Activated CD8-positive, alpha-beta memory T cell treated with anti-CD3 and anti-CD28 coated beads, Interleukin-2, amount 50 U/mL, for 4 hours (primary cell): ENCODE measurements at places on chromosomes 4 and X.

DNA sequence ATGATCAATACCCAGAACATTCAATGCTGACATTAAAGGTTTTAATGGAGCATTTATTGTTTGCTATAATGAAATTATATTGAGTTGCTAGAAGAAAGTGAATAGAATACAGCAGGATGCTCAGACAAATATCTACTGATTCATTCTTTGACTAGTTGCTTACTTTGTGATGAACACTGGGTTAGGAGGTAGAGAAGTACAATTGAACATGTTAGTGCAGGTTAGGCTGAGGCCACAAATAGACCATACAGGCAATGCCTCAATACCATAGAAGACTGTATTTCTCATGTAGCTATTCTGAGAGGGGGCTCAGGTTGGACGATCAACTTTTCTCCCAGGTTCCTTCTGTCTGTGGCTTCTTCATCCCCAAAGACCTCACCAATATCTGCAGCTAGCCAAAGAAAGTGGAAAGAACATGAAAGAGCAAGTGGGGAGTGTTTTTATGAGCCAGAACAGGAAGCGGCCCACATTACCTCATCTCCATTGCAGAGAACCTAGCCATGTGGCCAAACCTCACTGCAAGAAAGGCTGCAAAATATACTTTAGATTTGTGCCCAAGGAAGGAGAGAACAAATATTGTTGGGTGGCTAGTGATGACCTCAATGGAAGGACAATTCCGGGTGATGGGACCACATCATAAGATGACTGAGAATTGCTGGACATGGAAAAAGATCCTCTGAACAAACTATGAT is 180.3 kb upstream of the GATB start:
- DNase-seq = no peak

GRCh38 chrX:39630344-39630743 is 467.4 kb downstream of the BCOR start:
- DNase-seq = no peak

DNA sequence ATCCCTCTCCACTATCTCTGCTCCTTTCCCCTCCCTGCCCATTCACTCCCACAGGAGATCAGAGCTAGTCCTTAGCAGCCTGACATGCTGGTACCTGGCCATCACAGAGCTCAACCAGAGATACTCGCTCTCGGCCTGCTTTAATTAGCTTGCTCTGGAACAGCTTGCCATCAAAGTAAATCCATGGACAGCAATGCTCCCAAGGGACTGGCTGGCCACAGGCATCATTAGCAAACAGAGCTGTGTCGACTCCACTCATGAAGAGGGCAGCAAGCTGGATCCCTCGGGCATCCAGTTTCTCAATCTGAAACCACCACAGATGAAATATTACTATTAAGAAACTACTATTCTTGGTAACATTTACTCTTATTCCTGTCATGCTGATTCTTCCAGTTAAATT is 43.4 kb upstream of the PHF8 start:
- no peak for DNase-seq

- DNase-seq = no peak
Observed at GRCh38 chrX:46554942-46555341, 9.7 kb upstream of the ZNF674 start.

DNA sequence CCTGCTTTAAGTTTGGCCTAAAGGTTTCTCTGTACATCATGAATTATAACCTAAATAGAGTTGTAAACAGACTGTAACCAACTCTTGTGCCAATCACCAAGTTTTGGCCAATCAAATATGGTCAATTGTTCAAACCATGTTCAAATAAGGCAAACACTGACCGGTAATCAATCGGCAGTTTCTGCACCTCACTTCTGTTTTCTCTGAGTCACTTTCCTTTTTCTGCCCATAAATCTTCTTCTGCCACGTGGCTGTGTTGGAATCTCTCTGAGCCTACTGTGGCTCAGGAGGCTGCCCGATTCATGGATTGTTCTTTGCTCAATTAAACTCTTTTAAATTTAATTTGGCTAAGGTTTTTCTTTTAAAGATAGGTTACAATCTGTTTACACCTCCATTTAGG is 16.5 kb upstream of the ENPP6 start:
- no peak for DNase-seq

DNA sequence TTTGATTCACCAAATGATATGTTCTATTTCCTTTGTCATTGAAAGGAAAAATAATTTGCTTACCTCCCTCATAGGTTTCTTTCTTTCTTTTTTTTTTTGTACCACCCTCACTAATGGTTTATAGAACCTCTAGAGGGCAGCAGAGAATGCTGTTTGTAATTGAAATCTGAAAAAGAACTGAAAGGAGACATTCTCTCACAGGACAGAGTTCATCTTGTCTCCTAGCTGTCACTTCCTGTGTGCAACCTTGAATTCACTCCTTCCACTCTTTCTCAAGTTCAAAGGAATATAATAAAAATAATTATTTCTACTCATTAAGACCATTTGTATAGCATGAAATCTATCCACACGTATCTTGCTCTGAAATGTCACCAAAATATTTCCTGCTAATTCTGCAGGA is 51.0 kb downstream of the GUCY1B1 start:
- no peak for DNase-seq

- no peak for DNase-seq
Observed at GRCh38 chr4:162163892-162164759, at the start of gene FSTL5. FSTL5 (minus strand) TSS chr4:162164000; CDS start chr4:162111396, 52,604 bp downstream.

DNA sequence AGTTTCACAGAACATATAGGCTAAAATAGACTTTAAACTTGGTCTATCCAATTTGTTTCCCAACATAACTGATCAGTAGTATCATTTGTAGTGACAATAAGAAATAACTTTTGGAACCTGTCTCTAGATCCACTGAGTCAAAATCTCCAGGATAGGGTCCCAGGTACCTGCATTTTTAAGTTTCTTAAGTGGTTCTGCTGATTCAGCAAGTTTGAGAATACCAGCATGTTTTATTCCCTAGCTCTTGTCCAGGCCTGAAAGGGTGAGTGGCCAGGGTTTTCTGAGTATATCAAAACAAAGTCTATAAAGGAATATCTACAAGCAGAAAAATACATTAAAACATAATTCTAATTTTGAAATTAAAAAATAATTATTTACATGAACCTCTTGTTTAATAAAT is 573.1 kb upstream of the POU3F4 start:
- DNase-seq = no peak

GRCh38 chr4:36269101-36269500 is 12.3 kb upstream of the DTHD1 start:
- DNase-seq = peak; percentile 22

DNA sequence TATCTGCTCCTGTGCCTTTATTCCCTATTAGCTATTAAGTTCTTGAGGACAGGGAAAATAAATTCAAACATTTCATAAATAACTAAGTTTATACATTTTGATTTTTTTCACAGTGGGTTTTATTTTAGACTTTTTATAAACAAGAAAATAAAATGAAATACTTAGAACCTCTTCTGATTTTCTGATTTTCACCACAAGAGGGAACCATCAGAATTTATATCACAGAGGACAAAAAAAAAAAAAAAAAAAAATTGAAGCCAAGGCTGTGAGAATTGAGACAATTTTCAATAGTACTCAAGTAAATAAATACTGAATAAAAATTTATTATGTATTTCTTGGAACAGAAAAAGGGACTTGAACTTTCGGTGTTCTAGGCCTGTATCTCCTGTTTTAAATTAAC is 288.1 kb downstream of the SH3BGRL start:
- no peak for DNase-seq

DNA sequence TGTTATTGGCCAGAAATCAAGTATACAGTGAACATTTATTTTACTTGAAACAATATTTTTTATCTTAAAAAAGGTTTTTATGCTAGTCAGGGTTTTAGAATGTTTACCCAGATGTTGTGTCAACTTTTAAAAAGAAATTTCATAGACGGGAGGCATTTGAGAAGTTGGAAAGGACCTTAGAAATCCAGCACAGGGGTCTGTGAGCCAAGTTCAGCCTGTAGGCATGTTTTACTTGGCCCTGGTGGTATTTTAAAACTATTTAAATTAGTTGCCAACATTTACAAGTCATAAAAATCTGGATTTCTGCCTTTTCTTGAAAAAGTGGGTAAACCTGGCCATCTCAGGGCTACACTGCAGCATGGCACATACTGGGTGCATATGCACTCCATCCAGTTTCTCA is 25.5 kb upstream of the FHL1 start:
- DNase-seq = no peak

DNA sequence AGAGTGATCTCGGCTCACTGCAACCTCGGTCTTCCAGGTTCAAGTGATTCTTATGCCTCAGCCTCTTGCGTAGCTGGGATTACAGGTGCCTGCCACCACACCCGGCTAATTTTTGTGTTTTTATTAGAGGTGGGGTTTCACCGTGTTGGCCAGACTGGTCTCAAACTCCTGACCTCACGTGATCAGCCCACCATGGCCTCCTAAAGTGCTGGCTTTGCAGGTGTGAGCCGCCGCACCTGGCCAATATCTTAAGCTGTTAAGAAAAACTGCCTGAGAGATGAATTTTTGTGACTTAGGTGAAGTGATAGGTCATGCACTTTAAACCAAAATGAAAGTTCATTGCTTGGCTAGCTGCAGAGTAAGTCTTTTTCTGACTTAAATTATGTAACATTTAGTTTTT is 5.8 kb downstream of the KDM6A start:
- DNase-seq = no peak

- no peak for DNase-seq
Observed at GRCh38 chr4:30821275-30821674, 101.1 kb downstream of the PCDH7 start.

GRCh38 chr4:181858741-181859140 is 384.5 kb upstream of the TENM3 start:
- DNase-seq = no peak

- no peak for DNase-seq
Observed at GRCh38 chr4:138802499-138802898, 213.1 kb upstream of the NOCT start.

- DNase-seq = no peak
Observed at GRCh38 chr4:47914926-47915237, 499 bp upstream of the NFXL1 start.

GRCh38 chrX:16205840-16206239 is 38.6 kb downstream of the MAGEB17 start:
- DNase-seq = no peak

GRCh38 chrX:147069926-147070325 is 255.4 kb upstream of the CXorf51A start:
- no peak for DNase-seq

GRCh38 chr4:128768373-128768996 is 41.0 kb upstream of the JADE1 start:
- no peak for DNase-seq

- DNase-seq = no peak
Observed at GRCh38 chr4:13907255-13907751, 279.8 kb upstream of the BOD1L1 start.
